ENCODE measurements at places on chromosomes 1 and 21.

GRCh38 chr1:26471498-26472319 is 531 bp upstream of the HMGN2 start:
- DNase-seq = peak; percentile 76

- peak; percentile 12 for DNase-seq
These were observed 185.4 kb downstream of the LMO4 start for GRCh38 chr1:87513966-87514660.

DNA sequence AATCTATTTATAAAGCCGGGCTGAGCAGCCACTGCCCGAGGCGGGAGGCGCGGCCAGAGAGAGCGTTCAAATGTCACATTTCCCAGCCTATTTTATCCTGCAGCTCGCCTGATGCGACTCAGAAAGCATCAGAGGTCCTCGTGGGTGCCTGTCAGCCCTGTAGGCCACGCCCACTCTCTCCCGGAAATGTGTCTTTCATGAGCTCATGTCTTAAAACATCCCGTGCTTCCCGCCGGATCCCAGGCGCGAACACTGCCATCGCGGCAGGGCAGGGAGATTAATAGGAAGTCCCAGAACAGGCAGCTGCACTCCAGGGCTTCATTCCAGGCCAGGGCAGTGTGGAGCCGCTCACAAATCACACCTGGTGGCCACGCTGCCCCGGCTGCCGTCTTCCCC is 117.5 kb downstream of the PRDM16 start:
- peak; percentile 70 for DNase-seq

DNA sequence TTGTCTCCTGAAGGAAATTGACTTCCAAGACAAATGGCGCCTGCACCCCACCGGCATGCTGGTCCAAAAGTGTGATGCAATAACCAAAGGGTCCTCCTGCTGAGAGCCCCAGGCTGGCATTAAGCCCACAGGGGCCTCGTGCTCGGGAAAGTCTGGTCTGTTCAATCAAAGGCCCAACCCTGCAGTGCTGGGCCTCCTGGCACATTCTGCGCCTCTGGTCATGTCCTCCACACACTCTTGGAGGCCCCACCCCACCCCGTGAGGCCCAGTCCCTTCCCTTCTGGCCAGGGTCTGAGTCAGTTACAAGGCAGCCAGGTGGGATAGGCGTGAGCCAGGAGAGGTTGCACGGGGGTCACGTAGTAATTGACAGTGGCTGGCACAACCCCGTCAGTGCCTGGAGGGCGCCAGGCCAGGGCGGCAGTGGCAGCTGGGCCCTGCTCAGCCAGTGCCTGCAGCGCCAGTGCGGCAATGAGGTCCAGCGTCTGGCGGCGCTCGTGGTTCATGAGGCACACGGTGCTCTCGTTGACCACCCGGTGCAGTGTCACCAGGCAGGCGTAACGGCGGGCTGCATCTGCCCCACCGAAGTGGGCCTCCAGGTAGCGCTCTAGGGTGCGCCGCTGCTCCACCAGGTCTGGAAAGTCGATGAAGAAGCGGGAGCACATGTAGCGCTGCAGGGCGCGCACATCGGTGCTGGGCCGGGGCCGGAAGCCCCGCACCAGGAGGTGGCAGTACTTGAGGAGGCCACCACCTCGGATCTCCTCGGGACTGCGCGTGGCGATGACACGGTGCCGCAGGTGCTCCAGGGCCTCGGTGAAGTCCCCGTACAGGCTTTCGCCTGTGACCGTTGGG is 6.8 kb downstream of the TENT5B start:
- DNase-seq = peak; percentile 38

DNA sequence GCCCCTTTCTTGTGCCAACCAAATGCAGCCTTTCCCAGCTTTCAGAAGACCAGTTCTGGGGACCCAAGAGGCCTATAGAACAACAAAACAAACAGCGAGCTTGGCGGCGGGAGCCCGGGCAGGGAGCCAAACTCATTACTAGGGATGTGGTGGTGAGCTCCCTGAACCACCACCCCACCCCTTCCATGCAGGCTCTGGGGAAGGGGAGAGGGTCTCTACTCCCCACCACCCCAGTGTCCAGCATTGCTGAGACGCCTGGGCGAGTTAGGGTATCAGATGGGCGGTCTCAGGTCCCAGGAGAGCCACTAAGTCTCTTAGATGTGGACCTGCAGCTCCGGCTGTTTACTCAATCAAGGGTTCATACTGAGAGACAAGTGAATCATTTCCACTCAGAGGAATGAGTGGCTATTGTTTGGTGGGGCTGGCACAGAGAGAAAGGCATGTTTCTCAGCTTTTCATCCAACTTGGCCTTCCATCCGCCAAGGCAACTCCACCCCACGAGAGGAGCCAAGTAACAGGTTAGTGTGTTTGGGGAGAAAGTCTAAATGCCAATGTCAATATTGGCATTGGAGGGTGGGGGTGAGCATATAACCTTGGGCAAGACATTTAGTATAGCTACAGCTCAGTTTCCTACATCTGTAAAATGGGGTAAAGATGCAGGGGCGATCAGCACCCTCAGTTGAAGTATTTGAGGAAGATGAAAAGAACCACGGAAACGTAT is 40.9 kb downstream of the PLXNA2 start:
- DNase-seq = peak; percentile 25

GRCh38 chr1:208002672-208003071 is 91.7 kb upstream of the CD34 start:
- no peak for DNase-seq

GRCh38 chr1:226428348-226428747 is 20.5 kb upstream of the PARP1 start:
- DNase-seq = no peak

GRCh38 chr1:3443807-3444206 is 10.7 kb upstream of the ARHGEF16 start:
- DNase-seq = no peak

- DNase-seq = no peak
These were observed 59.5 kb downstream of the CASZ1 start for GRCh38 chr1:10736634-10737586.

GRCh38 chr1:115138271-115138670 is 49.0 kb upstream of the TSPAN2 start:
- DNase-seq = no peak

DNA sequence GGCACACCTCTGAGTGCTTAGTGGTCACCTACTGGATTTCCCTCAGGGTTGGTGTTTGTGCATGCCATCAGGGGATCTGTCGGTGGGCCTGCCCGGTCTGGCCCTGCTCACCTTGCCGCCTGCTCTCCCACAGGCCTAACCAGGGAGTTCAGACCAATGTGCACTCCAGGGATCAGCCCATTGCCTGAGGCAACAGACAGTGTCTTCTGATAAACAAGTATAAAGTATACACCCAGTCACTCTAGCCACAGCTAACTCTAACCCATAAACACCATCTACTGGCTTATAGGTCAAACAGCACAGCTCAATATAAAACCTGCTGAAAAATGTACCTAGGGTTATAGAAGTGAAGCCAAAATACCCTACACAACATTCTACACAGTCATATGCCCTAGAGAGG is 1300.0 kb downstream of the PLA2G4A start:
- DNase-seq = peak; percentile 1

GRCh38 chr21:32770871-32771523 is 558 bp downstream of the PAXBP1 start:
- DNase-seq = peak; percentile 61

- DNase-seq = no peak
These were observed 50.1 kb upstream of the PCBP3 start for GRCh38 chr21:45593162-45594022.

DNA sequence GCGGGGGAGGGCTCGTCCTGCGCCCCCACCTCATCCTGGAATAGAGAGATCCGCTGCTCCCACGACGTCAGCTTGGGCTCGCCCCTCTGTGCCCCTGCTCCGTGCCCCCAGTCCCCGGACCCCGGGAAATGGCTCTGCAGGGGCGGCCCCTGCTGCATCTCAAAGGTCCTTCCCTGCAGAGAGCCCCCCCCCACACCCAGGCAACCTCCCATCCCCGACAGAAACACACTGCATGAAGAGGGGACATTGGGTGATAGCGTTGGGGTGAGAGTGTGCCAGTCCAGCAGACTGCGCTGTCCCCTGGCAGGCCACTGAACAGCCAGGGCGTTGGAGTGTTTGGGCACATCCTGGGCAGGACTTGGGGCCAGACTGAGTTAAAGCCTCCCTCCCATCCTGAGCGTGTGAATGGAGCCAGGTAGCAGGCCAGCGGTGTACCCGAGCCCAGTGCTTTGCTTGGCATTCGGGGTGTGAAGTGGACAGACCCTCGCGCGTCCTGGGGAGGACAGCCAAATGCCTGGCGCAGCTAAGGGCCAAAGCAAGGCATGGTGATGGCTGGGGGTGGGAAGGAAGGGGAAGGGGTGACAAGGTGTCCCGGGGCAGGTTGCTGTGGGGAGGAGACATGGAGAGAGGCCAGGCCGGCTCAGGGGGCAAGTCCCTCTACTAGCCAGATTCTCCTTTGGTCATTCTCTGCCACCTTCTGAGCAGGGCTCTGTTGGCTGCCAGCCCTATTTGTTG is 633 bp upstream of the ETNK2 start:
- DNase-seq = no peak

- DNase-seq = no peak
These were observed 1.3 kb downstream of the PTPRC start for GRCh38 chr1:198640174-198640573.

GRCh38 chr1:51569284-51570062 is 47.4 kb upstream of the OSBPL9 start:
- DNase-seq = peak; percentile 93

- no peak for DNase-seq
These were observed 170.9 kb downstream of the LRRC7 start for GRCh38 chr1:69738458-69739250.

DNA sequence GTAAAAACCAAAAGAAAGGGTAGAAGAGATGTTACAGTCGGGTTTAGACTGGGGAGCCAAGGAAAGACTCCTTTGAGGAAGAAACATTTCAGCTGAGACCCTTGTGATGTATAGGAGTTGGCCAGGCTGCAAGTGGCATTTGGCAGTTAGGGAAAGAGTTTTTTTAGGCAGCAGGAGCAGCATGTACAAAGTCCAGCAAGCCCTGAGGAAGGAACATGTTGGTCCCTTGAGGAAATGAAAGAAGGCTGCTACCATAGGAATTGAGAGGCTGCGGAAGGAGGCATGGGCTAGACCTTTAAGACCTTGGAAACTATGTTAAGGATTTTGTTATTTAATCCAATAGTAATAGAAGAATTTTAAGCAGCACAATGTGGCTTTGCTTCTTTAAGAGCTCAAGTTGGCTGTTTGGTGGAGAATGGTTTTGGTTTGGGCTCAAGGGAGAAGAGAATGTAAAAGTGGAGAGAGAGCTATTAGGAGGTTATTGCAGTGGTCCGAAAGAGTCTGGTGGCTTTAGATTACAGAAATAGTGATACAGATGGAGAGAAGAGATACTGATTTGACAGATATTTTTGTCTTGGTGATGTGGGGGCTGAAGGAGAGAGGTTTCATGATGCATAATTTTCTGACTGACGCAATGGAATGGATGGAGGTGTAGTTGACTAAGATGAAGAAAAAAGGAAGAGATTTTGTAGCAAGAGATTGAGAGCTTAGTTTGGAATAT is 26.6 kb downstream of the SMAP2 start:
- DNase-seq = no peak

- DNase-seq = no peak
These were observed 8.5 kb downstream of the GPBP1L1 start for GRCh38 chr1:45677751-45678245.

- peak; percentile 21 for DNase-seq
These were observed 622 bp upstream of the TMPRSS2 start for GRCh38 chr21:41508415-41509144.

DNA sequence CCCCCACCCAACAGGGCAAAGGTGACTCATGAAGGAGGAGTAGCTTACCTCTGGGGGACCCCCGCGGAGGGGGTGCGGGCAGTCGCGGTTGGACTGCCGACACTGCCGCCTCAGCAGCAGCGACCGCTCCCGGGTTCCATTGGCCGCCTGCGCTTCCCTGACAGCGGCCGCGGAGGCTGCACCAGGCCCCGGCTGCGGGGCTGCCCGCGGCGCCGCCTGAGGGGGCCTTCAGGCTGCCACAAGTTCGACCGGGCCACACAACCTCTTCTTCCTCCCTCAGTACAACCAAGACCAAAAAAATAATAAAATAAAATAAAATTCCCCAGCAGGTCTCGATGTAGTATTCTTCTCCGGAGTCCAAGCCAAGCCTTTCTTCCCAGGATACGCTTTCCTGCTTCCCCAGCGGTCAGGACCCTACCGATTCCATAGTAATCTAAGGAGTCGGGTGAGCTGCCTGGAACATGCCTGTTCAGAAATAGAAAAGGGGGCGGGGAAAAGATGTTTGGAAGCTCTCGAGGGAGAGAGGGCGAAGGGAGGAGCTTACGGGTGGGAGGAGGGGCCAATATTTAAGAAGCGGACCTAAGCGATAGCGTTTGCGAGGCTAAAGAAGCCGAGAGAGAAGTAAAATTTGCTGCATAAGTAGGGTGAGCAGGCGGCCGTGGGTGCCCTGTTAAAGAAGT is at the start of gene PI4KB:
PI4KB (minus strand) TSS at position 194 of the 680 bp plus-strand sequence. CDS start 10,935 bp downstream, outside the sequence.
- DNase-seq = peak; percentile 98

DNA sequence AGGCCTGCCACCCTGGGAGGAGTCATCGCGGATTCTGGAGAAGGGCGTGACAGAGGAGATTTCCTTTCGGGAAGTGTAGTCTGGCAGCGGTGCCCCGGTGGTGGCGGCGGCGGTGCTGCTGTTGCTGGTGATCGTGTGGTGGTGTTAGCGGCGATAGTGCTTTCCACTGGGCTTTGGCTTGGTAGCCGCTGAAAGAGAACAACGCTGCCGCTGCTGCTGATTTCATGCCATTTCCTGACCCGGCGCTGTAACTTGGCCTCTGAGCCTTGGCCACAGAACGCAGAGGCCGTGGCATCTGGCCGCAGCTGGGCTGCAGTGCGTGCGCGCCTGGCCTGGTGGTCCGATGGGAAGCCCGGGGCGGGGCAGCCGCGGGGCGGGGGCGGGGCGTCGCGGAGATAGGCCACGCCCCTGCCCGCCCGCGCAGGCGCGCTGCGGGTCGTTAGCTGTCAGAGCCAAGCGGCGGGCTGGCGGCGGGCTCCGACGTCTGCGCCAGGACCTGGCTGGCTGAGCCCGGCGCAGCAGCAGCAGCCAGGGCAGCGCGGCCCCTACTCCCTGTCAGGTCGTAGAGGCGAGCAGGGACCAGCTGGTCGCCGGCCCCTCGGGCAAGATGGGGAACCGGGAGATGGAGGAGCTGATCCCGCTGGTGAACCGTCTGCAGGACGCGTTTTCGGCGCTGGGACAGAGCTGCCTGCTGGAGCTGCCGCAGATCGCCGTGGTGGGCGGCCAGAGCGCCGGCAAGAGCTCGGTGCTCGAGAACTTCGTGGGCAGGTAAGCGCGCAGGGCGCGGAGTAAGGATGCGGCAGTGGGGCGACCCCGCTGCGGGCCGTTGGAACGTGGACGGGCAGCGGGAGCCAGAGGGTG is at the start of gene DNM3:
DNM3 (plus strand) TSS at position 449 of the 861 bp plus-strand sequence; CDS start at position 608, 159 bp downstream.
- DNase-seq = peak; percentile 84

DNA sequence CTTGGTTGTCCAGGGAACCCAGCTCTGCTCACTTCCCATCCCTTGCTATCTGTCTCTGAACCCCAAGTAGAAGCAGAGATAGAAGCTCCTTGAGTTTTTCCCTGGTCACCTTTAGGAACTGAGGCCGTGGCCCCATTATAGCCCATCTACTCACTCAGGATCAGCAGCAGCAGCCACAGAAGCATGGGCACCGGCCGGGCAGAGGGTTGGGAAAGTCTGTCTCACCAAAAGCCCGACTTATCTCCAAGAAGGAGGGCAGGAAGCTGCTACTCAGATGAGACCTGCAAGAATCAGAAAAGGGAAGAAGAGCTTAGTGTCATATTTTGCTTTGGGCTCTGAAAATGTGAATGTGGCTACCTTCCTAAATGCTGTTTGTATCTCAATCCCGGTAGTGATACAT is 264 bp downstream of the FCRL3 start:
- no peak for DNase-seq

Measured in kidney tubule cell (primary cell).